ENCODE measurements at places on chromosomes 4 and X. TPM values are rescaled to one million over a fixed set of nuclear protein-coding genes. Genes with fewer than 3 reads are reported as not detected.

DNA sequence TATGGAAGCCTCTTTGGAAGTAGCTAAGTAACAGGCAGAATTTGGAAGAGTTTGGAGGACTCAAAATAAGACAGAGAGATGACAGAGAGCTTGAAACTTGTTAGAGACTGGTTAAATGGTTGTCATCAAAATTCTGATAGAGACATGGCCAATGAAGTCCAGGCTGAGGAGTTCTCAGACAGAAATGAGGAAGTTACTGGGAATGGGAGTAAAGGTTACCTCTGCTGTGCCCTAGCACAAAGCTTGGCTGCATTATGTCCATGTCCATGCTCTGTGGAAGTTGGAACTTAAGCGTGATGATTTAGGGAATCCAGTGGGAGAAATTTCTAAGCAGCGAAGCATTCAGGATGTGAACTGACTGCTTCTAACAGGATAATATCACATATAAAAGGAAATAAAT lies 146.2 kb upstream of the NDST4 start:
- DNase-seq: no peak
- no peaks in the 10 kb centered on the region for H3K4me1 ChIP-seq
- H3K4me3 ChIP-seq: no peak overlapping the region
- no peaks in the 10 kb centered on the region for H3K36me3 ChIP-seq
- H3K27ac ChIP-seq: no peak overlapping the region

DNA sequence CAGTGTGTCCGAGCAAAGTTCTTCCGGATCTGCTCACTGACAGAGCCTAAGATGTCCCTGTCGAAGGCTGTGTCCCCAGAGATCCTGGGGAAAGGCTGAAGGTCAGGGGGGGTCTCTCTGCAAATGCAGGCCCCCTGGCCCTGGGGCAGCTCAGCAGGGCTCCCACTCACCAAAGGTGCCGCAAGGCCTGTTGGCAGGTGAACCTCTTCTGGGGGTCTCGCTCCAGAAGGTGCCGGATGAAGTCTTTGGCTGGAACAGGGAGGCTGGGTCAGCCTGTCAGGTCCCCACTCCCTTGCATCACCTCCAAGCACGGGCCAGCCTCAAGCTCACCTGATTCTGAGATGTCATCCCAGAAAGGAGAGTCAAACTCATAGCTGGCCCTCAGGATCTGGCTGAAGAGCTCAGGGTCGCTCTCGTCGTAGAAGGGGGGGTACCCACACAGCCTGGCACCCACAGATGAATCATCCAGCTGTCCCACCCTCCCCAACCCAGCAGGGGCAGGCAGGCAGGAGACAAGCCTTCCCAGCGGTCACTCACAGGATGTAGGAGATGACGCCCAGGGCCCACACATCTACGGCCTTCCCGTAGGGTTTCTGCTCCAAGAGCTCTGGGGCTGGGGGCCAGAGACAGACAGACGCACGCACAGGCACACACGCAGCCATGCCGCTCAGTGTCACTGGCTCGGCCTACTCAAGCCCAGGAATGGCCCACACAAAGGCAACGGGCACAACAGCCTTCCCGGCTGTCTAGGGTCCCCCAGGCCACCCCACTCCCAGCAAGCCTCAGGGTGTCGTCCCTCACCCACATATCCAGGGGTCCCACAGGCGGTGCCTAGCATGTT lies 2.6 kb downstream of the PNCK start:
- H3K27me3 ChIP-seq: peaks cover 48% of the 10 kb centered on the region
- H3K36me3 ChIP-seq: no peaks in the 10 kb centered on the region
- peaks cover 23% of the 10 kb centered on the region for H3K4me1 ChIP-seq
- no peak overlapping the region for H3K27ac ChIP-seq

GRCh38 chrX:139559383-139560042 lies 29.0 kb downstream of the F9 start:
- no peak overlapping the region for H3K27ac ChIP-seq
- no peaks in the 10 kb centered on the region for H3K4me1 ChIP-seq
- H3K4me3 ChIP-seq: no peak overlapping the region
- peaks cover 4% of the 10 kb centered on the region for H3K27me3 ChIP-seq
- no peaks in the 10 kb centered on the region for H3K36me3 ChIP-seq
- no peak for DNase-seq

The RAI2 gene
- 1.3 TPM for total RNA-seq

The CXCL11 gene
- total RNA-seq: not detected

The SLC7A11 gene
- 0.30 TPM for total RNA-seq

The GIMD1 gene
- not detected for total RNA-seq

The REPS2 gene
- total RNA-seq: 0.66 TPM

- no peaks in the 10 kb centered on the region for H3K4me1 ChIP-seq
- H3K27me3 ChIP-seq: no peaks in the 10 kb centered on the region
- no peak for DNase-seq
- H3K27ac ChIP-seq: no peak overlapping the region
These were observed 52.2 kb downstream of the NALF2 start for GRCh38 chrX:69556060-69557011.

DNA sequence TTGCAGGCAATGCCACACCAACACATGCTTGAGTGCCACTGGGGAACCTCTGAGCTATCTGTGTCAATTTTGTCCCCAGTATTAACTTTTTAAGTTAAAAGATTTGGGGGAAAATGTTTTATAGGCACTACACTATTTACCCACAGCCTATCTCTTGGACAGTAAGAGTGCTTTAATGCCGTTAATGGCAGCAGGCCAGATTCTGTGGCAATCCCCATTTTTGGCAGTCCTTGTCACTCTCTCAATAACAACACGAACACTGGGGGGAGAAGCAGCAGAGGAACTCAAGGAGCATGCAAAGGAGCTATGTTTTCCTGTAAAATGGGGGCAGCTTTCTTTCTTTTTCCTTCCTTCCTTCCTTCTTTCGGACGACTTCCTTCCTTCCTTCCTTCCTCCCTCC lies 168.6 kb downstream of the NSUN7 start:
- DNase-seq: no peak
- no peak overlapping the region for H3K27ac ChIP-seq
- H3K36me3 ChIP-seq: no peaks in the 10 kb centered on the region
- no peaks in the 10 kb centered on the region for H3K27me3 ChIP-seq
- H3K4me1 ChIP-seq: no peaks in the 10 kb centered on the region
- no peak overlapping the region for H3K4me3 ChIP-seq
